ENCODE measurements at places on chromosomes 13 and 19.
A peak's percentile ranks its signal among the peaks of the same experiment; 100 is the strongest.

GRCh38 chr19:50750010-50750409, 20.3 kb upstream of the GPR32 start:
- DNase-seq: no peak

DNA sequence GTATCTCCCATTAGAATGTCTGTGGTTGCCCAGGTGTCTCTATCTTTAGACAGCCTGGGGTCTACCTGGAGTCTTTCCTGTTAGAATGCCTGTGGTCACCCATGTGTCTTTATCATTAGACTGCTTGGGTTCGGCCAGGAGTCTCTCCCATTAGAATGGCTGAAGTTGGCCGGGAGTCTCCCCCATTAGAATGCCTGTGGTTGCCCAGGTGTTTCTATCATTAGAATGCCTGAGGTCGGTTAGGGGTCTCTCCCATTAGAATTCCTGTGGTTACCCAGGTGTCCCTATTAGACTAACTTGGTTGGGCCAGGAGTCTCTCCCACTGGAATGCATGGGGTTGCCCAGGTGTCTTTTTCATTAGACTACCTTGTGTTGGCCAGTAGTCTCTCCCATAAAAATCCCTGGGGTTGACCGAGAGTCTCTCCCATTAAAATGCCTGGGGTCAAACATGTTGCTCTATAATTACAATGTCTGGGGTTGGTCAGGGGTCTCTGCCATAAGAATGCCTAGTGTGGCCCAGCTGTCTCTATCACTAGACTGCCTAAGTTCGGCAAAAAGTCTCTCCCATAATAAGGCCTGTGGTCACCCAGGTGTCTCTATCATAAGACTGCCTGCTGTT, 1448.7 kb downstream of the UQCRFS1 start:
- no peak for DNase-seq

DNA sequence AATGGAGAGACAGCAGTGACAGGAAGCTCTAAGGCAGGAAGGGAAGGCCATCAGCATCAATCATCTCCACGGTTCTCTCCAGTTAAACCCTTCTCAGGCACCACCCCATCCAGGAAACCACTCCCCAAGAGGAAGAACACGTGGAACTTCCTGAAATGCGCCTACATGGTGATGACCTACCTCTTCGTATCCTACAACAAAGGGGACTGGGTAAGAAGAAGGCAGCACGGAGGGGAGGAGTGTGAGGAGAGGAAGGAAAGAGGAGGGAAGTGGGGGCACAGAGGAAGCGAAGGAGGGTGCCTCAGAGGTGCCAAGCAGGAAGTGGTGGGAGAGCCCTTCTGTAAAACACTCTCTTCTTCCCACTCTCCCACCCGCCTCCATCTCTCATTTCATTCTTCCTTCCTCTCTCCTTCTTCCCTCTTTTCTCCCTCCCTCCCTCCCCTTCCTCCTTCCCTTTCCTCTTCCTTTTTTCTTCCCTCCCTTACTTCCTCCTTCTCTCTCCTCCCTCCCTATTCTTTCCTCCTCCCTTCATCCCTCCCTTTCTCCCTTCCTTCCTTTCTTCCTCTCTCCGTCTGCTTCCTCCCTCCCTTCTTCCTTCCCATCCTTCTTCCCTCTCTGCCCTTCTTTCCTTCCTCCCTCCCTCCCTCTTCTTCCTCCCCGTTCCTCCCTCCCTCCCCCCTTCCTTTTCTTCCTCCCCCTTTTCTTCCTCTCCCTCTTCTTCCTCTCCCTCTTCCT, 12.6 kb downstream of the ZSCAN5A start:
- DNase-seq: no peak

- peak; percentile 64 for DNase-seq
Measured at GRCh38 chr19:6802336-6803035, 30.0 kb downstream of the VAV1 start.

- DNase-seq: no peak
Measured at GRCh38 chr13:93687261-93687660, 460.7 kb downstream of the GPC6 start.

- DNase-seq: no peak
Measured at GRCh38 chr13:51638216-51638871, 54.1 kb downstream of the WDFY2 start.

DNA sequence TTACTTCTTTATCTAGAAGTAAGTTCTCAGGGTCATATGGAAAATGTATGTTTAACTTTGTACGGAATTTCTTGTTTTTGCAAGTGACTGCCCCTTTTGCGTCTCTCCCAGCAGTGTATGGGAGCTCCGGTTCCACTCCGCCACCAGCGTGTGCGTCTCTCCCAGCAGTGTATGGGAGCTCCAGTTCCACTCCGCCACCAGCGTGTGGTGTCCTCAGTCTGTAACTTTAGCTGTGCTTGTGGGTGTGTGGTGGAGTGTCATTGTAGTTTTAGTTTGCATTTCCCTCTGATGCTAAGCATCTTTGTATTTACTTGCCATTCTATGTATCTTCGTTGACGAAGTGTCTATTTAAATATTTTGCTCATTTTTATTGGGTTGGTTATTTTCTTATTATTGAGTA, 2.4 kb downstream of the CUL4A start:
- DNase-seq: no peak

GRCh38 chr13:42168496-42168895, 103.5 kb upstream of the AKAP11 start:
- no peak for DNase-seq

DNA sequence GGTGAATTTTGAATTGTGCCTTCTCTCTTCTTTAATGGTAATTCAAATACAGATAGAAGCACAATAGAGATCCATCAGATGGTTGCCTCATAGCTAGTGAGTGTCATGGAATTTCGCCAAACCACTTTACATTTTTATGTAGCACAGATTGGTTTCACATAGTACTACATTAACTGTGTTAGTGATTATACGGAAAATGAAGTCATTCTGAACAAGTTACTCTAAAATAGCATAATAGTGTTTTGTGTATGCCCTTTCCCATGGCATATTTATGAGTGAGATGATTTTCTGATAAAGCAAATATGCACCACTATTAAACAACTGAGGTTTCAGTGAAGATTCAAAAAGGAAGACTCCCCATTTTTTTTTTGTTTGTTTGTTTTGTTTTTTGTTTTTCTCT, 1623.5 kb downstream of the PCDH9 start:
- DNase-seq: no peak

GRCh38 chr13:73808318-73808717, 325.9 kb downstream of the KLF12 start:
- DNase-seq: no peak

DNA sequence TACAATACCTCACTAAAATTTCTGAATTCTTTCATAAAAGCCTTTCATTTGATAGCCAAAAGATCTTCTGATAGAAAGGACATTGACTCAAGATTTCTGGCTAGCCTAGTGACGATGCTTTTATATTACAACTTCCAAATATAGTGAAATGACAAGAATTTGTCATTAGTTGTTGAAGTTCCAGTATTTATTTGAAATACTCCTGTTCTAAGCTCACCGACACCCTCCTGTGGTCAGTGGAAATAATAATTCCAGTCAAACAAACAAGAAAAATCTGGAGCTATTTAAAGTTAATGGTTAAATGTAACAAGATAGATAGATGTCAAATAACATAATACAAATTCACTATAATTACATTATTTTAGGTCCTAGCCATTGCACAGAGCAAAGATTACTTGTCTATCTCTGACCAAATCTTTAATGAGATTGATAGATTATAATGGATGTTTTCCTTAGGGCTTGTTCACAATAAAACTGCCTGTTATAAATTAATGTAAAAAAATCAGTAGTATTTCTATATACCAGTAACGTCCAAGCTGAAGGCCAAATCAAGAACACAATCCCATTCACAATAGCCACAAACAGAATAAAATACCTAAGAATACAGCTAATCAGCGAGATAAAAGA, 195.5 kb downstream of the RGCC start:
- no peak for DNase-seq

DNA sequence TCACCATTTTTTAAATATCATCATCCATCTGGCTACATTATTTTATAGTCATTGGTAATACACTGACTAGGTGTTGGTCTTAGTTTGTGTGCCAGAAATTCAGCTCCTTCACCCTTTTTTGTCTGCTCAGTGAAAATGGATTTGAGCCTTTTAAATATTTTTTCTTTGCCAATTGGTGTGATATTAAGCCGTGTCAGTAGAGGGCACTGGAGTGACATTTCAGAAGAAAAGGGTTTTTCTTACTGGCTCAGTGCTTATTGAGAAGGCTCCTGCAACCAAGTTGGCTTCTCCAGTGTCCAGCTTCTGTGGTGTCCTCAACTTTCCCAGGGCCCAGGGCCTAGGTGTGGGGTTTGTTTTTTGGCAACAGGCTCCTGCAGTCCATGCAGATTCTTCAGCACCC, 546.6 kb downstream of the DACH1 start:
- no peak for DNase-seq

GRCh38 chr19:5805462-5806132, 730 bp downstream of the NRTN start:
- peak; percentile 50 for DNase-seq

DNA sequence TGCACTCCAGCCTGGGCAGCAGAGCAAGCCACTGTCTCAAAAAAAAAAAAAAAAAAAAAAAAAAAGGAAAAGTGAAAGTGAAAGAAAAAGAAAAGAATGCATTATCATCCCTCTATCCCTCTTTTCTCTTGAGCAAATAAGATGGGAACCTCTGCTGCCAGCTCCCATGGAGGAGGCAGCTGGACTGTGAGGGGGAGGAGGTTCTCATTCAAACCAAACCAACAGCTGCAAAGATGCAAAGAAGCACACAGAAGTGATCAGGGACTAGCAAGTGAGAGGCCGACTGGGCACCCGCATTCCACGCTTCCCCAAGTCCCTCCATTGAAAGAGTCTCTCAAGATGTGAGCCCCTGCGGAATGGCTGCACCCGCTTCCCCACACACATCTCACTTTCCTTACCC, 63.5 kb downstream of the TSHZ3 start:
- no peak for DNase-seq

DNA sequence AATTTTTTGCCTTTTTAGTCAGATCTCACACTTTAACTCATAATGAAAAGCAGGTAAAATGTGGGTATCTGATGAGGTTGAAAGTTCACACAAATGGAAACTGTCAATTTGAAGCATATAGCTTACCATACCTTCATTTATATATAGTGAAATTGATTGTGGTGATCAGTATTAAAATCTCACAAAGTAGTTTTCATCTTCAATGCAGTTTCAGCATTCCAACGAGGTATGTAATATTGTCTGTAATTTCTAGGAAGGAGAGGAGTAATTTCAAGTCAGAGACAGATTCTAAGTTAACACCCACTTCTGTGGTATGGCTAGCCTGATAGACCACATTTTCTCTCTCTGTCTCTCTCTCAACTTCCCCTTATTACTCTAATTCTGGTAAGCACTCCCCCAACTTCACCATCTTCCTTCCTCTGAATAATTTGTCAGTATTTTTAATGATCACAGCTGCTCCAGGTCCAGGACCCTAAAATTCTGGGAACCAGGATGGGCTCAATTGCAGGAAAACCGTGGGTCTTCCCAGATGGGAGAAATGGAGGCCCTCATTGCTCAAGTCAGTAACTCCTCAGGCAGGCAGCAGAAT, 455.7 kb downstream of the FGF9 start:
- DNase-seq: no peak

GRCh38 chr19:46806656-46807055, 18.3 kb upstream of the SLC1A5 start:
- no peak for DNase-seq

DNA sequence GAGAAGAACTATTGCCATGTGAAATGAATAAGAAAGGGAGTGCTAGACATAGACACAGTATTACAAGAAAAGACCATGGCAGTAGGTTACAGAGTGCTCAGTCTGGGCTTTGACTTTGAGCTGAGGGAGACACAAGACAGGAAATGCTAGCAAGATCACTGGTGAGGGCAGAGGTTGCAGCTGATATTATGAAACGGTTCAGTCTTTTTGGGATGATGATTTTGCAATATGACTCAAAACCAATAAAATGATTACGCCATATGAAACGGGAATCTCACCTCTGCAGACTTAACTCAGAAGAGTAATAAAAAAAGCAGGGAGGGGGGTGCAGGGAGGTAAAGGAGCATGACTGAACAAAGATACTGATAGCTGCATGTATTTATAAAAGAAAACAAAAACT, 123.1 kb downstream of the RBM26 start:
- no peak for DNase-seq

GRCh38 chr19:33311326-33311682, 9.0 kb upstream of the CEBPA start:
- DNase-seq: no peak
